ENCODE measurements at places on chromosomes 1 and 21.

DNA sequence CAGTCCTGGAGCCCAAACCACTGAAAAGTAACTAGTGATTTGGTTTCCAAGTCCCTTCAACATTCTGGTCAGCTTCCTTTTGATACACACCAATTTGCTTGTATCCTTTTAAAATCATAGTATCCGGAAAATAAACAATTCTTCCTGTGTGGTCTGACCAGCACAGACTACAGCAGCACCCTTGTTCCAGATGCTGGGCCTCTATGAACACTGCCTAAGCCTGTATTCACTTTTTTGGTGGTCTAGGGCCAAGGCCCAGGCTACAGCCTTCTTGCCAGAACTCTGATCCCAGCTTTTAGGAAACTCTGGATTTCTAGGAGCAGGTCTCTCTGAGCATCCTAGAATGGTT, 801 bp upstream of the DDAH1 start:
- DNase-seq: no peak

DNA sequence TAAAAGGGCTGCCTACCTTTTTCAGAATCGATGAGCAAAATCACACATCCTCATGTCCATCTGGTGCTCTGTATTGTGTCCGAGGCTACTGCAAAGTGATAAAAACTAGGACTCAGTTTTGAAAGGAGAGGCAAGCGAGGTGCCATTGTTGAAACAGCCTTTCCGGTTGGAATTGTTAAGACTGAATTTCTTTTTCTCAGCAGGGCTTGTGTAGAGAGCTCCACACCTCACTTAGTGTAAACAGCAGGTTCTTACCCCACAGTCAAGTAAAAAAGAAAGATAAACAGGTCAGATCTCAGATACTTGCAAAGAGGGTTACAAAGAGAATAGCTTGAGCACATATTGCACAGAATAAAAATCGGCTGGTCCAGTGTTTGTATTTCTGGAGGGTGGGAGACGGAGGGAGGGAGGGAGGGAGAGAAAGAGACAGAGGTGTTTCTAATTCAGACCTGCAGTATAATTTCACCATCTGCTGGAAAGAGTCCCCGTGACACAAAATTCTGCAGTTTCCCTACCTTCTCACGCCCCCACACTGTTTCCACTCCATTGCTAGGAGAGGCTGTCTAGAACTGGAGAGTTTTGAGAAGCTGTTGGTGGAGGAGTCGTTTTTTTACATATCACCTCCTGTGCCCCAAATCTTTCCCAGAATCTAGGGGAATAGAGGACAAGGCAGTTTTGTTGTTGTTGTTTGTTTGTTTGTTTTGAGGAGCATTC, 82.5 kb downstream of the EDEM3 start:
- no peak for DNase-seq

DNA sequence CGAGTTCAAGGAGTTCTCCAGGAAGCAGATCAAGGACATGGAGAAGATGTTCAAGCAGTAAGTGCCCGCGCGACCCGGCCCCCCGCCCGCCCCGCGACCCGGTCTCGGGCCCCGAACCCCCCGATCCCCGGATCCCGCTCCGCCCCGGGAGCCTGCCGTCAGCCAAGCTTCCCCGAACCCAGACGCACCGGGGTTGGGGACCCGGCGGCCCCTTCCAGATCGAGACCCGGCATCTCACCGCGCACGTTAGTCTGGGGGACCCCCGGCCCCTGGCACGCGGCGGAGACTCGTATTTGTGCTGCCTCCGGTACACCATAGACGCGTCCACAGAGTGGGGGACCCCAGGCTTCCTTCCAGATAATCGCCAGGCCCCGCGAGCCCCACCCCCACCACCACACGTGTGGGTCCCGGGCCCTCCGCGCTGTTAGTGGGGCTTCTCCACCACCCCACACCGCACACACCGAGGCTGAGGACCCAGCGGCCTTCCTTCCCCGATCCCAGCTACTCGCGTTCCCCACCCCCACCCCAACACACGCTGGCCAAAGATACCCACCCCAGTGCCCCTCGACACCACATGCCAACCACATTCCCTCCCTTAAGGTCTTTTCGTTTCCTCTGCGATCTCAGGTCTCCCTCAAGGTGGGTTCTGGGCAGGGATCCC, 665 bp downstream of the EFHD2 start:
- peak; percentile 1 for DNase-seq

DNA sequence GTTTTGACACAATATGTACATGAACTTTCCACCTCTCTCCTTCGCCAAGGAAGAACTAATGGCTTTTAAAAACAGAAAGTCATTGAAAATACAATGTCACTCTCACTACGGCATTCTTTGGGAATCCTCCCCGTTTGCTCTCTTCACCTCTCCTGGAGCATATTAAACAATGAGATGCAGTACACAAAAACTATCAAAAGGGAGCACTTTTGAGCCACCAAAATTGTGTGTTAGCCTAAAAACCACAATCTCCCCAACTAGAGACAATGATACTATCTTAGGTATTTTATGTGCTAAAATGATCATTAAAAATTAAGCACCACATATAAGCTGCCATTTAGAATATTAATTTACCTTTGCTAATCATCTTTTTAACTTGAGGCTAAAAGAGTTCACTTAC, 425.5 kb downstream of the KCTD3 start:
- no peak for DNase-seq

GRCh38 chr1:198927129-198927528, 288.3 kb downstream of the PTPRC start:
- no peak for DNase-seq

DNA sequence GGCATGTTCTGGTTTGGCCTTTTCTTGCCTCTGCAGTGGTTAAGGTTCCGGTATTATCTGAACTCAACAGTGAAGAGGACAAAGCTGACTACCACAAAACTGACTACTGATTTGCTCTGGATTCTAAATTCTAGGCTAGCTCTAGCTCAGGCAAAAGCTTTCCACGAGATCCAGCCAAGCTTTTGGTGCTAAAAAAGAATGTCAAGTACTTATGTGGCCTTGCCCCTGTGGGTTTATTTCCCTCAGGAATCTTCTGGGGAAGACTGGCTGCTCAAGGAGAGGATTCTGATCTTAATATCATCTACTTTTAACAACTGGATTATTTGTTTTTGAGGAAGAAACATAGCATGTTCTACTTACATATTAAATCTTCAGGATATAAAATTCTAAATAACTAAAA, 26.1 kb upstream of the MTMR11 start:
- DNase-seq: no peak

DNA sequence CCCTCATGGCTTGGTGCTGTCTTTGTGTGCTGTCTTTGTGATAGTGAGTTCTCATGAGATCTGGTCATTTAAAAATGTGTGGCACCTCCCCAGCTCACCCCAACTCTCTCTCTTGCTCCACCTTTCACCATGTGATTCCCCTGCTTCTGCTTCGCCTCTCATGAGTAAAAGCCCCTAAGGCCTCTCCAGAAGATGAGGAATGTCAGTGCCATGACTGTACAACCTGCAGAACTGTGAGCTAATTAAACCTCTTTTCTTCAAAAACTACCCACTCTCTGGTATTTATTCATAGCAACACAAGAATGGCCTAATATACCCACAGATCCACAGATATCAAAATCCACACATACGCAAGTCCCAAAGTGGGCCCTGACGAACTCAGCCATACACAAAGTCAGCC, 88.9 kb upstream of the PPP2R5A start:
- no peak for DNase-seq

GRCh38 chr1:208139434-208140045, 104.6 kb downstream of the PLXNA2 start:
- DNase-seq: no peak

DNA sequence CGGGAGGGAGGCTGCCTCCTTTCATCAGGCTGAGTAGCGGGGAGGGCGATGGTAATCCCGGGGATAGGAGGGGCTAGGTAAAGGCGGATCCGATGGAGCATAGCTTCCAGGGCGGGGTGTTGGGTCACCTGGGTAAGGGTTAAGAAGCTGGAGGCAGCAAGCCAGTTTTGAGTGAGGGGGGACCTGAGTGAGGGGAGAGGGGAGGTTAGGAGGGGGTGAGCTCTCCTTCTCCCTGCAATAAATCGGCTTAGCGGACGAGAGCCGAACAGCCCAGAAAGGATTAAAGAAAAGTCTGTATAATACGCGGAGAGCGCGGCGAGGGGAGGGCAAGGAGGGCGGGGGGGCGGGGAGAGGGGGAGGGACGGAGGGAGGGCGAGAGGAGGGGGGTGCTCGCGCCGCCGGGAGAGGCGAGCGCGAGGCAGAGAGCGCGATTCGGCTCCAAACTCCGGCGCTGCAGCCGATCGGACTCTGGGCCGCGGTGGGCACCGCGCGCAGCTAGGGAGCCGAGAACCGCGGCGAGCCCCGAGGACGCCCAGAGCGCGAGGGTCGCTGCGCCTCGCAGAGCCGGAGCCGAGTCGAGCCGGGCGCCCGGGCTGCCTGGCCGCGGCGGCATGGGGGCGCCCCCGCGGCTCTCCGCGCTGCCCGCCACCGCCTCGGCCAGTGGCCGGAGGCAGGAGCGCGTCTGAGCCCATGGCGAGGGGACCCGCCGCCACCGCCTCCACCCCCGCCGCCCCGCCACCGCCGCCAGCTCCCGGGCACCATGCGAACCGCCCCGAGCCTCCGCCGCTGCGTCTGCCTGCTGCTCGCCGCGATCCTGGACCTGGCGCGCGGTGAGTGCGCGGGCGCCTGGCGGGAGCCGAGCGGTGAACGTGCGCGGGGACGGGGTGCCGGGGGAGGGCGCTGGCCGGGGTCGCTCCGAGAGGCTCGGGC, at the start of gene IGSF21:
IGSF21 (plus strand) TSS at position 430 of the 930 bp plus-strand sequence; CDS start at position 761, 331 bp downstream.
- no peak for DNase-seq

All from NCI-H226 (cell line).